ENCODE measurements at places on chromosomes 6 and 20.

DNA sequence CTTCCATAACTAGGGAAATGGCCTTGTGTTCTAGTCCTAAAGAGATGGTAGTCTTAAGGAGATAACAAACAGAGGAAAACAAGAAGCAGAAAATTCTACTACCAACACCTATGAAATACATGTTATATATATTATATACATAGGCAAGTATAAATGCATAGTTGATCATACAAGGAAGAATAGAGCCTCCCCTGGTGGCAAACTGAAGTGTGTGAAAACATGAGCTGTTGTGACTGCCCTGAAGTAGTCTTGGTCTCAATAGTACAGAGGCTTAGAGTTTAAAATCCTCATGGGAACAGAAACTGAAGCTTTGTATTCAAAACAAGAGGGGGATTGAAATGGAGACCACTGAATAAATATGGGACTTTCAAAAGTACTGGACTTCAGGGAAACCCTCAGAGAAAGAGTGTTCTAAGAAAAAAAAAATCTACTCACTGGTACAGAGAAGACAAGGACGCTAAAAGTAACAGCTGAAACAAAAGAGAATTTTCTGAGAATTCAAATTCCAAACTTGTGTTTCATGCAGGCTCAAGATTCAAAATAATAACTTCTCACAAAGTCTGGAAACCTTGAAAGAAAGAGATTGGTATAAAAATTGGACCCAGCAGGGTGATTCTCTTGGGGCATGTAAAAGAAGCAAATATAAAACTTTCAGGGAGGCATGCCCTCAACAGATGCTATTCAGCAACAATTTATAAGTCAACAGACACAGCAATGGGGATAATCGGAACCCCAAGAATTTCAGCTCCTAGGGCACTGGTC, 59.7 kb upstream of the SAMD3 start:
- no peaks in the 10 kb centered on the region for H3K27me3 ChIP-seq
- no peaks in the 10 kb centered on the region for H3K4me1 ChIP-seq
- no peak overlapping the region for H3K27ac ChIP-seq

DNA sequence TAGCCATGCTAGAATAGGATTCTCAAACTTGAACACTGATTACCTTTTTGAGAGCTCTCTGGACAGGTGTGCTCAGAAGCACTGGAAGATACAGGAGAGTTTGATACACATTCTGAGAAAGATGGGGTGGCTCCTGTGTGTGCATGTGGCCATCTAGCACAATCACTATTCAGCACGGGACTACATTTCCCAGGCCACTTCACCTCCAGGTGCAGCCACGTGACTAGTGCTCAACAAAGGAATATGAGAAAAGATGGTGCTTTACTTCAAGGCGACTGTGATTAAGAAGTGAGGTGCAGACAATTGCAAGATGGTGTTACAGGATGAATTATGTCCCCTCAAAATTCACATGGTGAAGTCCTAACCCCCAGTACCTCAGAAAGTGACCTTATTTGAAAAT, 103.8 kb downstream of the BACH2 start:
- H3K4me3 ChIP-seq, result no peak overlapping the region
- no peaks in the 10 kb centered on the region for H3K4me1 ChIP-seq
- no peak overlapping the region for H3K27ac ChIP-seq
- no peaks in the 10 kb centered on the region for H3K27me3 ChIP-seq

GRCh38 chr6:38959138-38959537, 89.4 kb upstream of the GLP1R start:
- no peaks in the 10 kb centered on the region for H3K36me3 ChIP-seq
- no peak for DNase-seq
- no peak overlapping the region for H3K4me3 ChIP-seq
- H3K4me1 ChIP-seq, result no peaks in the 10 kb centered on the region
- peaks cover 2% of the 10 kb centered on the region for H3K27me3 ChIP-seq

DNA sequence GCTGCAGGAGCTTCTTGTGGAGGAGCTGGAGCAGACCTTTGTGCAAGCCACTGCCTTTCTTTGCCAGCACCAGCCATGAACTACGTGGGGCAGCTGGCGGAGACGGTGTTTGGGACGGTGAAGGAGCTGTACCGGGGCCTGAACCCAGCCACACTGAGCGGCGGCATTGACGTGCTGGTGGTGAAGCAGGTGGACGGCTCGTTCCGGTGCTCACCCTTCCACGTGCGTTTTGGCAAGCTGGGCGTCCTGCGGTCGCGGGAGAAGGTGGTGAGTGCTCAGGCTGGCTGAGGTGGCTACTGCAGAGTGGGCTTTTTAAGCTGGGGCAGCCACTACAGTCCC, 5.1 kb downstream of the LPIN3 start:
- no peaks in the 10 kb centered on the region for H3K27me3 ChIP-seq
- H3K4me1 ChIP-seq, result no peaks in the 10 kb centered on the region
- no peak overlapping the region for H3K4me3 ChIP-seq
- H3K36me3 ChIP-seq, result peaks cover 2% of the 10 kb centered on the region
- peak; percentile 42 for DNase-seq

DNA sequence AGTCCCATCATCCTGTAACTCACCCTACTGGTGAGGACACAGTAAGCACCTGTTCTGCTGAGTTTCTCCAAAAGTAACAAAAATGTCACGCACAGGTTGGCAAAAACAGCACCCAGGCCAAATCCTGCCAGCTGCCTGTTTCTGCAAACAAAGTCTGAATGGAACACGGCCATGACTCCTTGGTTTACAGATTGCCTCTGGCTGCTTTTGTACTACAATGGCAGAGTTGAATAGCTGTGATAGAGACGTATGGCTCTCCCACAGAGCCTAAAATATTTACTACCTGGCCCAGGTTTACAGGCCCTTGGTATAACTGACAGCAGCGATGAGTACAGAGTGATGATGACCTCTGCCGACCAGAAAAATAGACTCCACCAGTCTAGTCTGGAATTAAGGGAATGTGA, 52.6 kb downstream of the CNKSR3 start:
- peaks cover 18% of the 10 kb centered on the region for H3K4me1 ChIP-seq
- no peaks in the 10 kb centered on the region for H3K27me3 ChIP-seq
- no peak overlapping the region for H3K4me3 ChIP-seq
- no peaks in the 10 kb centered on the region for H3K36me3 ChIP-seq
- DNase-seq, result no peak

- no peak for DNase-seq
- H3K36me3 ChIP-seq, result no peaks in the 10 kb centered on the region
- no peaks in the 10 kb centered on the region for H3K27me3 ChIP-seq
- no peak overlapping the region for H3K4me3 ChIP-seq
Measured at GRCh38 chr6:96613291-96613999, 50.5 kb downstream of the FHL5 start.

GRCh38 chr6:16438718-16439591, 200.6 kb downstream of the GMPR start:
- H3K4me1 ChIP-seq, result peaks cover 8% of the 10 kb centered on the region
- no peaks in the 10 kb centered on the region for H3K27me3 ChIP-seq
- H3K36me3 ChIP-seq, result no peaks in the 10 kb centered on the region

- H3K4me1 ChIP-seq, result no peaks in the 10 kb centered on the region
- H3K27me3 ChIP-seq, result no peaks in the 10 kb centered on the region
- no peak overlapping the region for H3K4me3 ChIP-seq
- no peak overlapping the region for H3K27ac ChIP-seq
- no peak for DNase-seq
Measured at GRCh38 chr6:3271756-3272155, 13.0 kb downstream of the PSMG4 start.

GRCh38 chr6:42766163-42766670, 15.6 kb upstream of the BICRAL start:
- no peaks in the 10 kb centered on the region for H3K4me1 ChIP-seq
- no peaks in the 10 kb centered on the region for H3K36me3 ChIP-seq
- no peak overlapping the region for H3K4me3 ChIP-seq
- H3K27me3 ChIP-seq, result no peaks in the 10 kb centered on the region
- no peak for DNase-seq

GRCh38 chr20:50594231-50594590, 84.0 kb downstream of the PTPN1 start:
- DNase-seq, result no peak
- no peaks in the 10 kb centered on the region for H3K4me1 ChIP-seq
- H3K27ac ChIP-seq, result no peak overlapping the region
- H3K27me3 ChIP-seq, result no peaks in the 10 kb centered on the region
- no peaks in the 10 kb centered on the region for H3K36me3 ChIP-seq

- no peaks in the 10 kb centered on the region for H3K36me3 ChIP-seq
- no peak overlapping the region for H3K27ac ChIP-seq
- H3K27me3 ChIP-seq, result no peaks in the 10 kb centered on the region
- H3K4me1 ChIP-seq, result no peaks in the 10 kb centered on the region
Measured at GRCh38 chr20:58524814-58525213, 9.6 kb upstream of the APCDD1L start.

- no peak for DNase-seq
- H3K36me3 ChIP-seq, result no peaks in the 10 kb centered on the region
- H3K4me3 ChIP-seq, result no peak overlapping the region
- no peak overlapping the region for H3K27ac ChIP-seq
Measured at GRCh38 chr6:113690281-113691259, 166.6 kb upstream of the MARCKS start.

DNA sequence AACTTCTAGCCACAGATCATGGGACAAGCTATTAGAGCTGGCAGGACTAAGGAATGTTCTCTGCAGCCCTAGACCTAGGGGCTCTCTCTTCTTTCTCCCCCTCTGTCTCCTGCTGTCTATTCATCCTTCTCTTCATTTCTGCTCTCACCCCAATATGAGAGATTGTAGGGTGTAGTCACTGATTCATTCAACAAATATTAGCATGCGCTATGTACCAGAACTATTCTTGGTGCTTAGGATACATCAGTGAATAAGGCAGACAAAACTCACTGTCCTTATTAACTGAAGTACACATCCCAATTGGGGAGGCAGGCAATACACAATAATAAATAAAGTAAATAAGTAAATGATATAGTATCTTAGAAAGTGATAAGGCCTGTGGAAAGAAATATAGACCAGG, 14.7 kb upstream of the SIRPB2 start:
- H3K27me3 ChIP-seq, result no peaks in the 10 kb centered on the region
- H3K27ac ChIP-seq, result no peak overlapping the region
- no peaks in the 10 kb centered on the region for H3K36me3 ChIP-seq
- H3K4me1 ChIP-seq, result no peaks in the 10 kb centered on the region
- DNase-seq, result no peak

DNA sequence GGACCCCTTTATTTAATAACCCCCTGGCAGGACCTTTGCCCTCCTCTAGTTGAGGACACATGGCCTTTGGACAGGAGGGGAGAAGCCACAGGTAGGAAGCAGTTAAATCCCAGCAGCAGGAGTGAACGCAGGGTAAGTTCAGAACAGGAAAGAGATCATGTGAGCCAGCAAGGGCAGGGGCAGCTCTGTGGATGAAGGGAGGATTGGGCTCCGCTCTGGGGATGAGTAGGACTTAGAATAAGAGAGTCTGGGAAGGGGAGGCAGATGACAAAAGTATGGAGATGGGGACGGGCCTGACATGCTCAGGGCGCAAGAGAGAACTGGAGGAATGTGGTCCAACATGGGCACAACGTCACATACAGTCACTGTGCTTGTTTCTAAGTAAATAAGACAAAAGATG, 89.0 kb downstream of the NDUFAF5 start:
- H3K27ac ChIP-seq, result no peak overlapping the region
- no peaks in the 10 kb centered on the region for H3K36me3 ChIP-seq
- no peak for DNase-seq
- no peak overlapping the region for H3K4me3 ChIP-seq
- H3K27me3 ChIP-seq, result no peaks in the 10 kb centered on the region
- H3K4me1 ChIP-seq, result no peaks in the 10 kb centered on the region

GRCh38 chr20:33963751-33964150, 30.0 kb upstream of the RALY start:
- no peak overlapping the region for H3K27ac ChIP-seq
- no peaks in the 10 kb centered on the region for H3K27me3 ChIP-seq
- no peak for DNase-seq

- H3K36me3 ChIP-seq, result no peaks in the 10 kb centered on the region
- H3K4me1 ChIP-seq, result peaks cover 3% of the 10 kb centered on the region
- H3K27ac ChIP-seq, result no peak overlapping the region
- no peaks in the 10 kb centered on the region for H3K27me3 ChIP-seq
Measured at GRCh38 chr6:169473663-169474062, 220.0 kb upstream of the THBS2 start.

DNA sequence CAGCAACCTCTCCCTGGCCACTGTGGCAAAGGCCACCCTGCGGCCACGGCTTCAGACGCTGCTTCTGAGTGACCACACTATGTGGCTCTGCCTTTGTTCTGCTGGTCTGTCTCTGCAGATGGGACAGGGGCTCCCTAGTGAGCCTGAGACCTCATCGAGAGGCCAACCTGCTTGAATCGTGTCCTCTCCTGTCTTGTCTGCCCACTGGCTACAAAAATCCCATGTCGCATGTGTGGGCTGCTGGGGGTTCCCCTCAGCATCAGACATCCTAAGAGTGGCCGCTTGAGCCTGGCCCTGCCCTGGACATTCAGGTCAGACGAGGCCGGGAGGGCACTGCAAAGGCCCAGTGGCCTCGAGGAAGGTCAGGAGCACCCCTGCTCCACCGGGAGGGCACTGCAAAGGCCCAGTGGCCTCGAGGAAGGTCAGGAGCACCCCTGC, 222.9 kb downstream of the DLL1 start:
- H3K36me3 ChIP-seq, result no peaks in the 10 kb centered on the region
- no peak overlapping the region for H3K4me3 ChIP-seq
- no peaks in the 10 kb centered on the region for H3K4me1 ChIP-seq
- no peak overlapping the region for H3K27ac ChIP-seq
- DNase-seq, result peak; percentile 55

DNA sequence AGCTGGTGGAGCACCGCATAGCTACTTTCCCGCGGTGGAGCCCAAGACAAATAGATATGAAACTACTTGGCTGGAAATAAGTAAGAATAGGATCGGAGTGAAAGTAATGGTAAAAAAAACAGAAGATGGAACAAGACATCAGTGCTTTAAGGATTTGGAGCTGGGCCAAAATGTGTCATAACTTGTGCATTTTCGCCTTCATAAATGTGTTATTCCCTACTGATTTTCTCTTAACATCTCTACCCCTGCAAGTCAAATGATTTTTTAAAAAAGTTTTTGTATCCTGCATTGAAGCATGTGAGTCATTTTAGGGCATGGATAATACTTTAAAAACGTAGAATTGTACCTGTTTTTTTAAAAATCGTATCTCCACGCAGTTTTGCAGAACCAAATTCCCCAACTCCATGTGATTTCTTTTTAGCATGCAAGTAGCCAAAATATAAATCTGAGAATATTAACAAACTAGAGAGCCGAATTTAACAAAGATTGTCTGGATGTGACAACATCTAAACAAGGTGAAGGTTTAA, 882 bp upstream of the FAM184A start:
- no peak for DNase-seq
- no peaks in the 10 kb centered on the region for H3K27me3 ChIP-seq
- no peak overlapping the region for H3K27ac ChIP-seq
- H3K4me1 ChIP-seq, result no peaks in the 10 kb centered on the region
- H3K36me3 ChIP-seq, result no peaks in the 10 kb centered on the region

GRCh38 chr6:8017705-8018104, 46.5 kb downstream of the BLOC1S5 start:
- no peak for DNase-seq
- H3K27me3 ChIP-seq, result no peaks in the 10 kb centered on the region
- H3K36me3 ChIP-seq, result no peaks in the 10 kb centered on the region
- H3K27ac ChIP-seq, result no peak overlapping the region
- no peaks in the 10 kb centered on the region for H3K4me1 ChIP-seq

Data from aorta (tissue), 5 donors.